ENCODE measurements at places on chromosomes 1 and 21.
A peak's percentile ranks its signal among the peaks of the same experiment; 100 is the strongest.

DNA sequence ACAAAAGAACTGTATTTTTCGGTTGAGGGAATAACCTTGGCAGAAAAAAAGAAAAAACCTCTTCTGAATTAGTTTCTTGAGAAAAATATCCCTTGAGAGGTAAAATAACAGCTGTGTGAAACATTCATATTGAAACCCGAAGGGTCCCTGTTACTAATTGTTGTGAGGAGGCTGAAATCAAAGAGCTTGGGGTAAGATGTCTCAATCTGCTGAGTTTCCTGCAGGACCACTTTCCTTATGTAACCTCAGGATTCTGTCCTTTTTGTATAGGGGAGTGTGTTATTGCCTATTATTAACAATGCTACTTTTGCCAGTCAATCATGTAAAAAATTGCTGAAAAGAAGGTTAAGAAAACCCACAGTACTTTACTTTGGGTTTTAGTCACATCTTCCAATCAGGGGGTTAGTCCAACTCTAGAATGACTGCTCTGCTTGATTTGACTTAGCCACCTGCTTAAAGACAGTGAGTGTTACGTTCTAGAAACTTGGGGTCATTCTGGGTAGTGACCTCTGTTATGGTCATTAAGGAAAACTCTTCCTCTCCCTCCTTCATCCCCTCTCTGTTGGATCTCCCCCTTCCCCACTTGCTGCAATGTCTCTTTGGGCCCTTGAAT lies 138.8 kb downstream of the GIPC2 start:
- no peaks in the 10 kb centered on the region for H3K36me3 ChIP-seq
- no peaks in the 10 kb centered on the region for H3K27me3 ChIP-seq
- H3K4me1 ChIP-seq: no peaks in the 10 kb centered on the region
- no peak overlapping the region for H3K4me3 ChIP-seq
- DNase-seq: no peak

- H3K36me3 ChIP-seq: no peaks in the 10 kb centered on the region
- H3K4me3 ChIP-seq: no peak overlapping the region
- H3K4me1 ChIP-seq: no peaks in the 10 kb centered on the region
- no peak overlapping the region for H3K27ac ChIP-seq
- H3K27me3 ChIP-seq: no peaks in the 10 kb centered on the region
These were observed 107.7 kb upstream of the COL6A1 start for GRCh38 chr21:45873866-45874265.

DNA sequence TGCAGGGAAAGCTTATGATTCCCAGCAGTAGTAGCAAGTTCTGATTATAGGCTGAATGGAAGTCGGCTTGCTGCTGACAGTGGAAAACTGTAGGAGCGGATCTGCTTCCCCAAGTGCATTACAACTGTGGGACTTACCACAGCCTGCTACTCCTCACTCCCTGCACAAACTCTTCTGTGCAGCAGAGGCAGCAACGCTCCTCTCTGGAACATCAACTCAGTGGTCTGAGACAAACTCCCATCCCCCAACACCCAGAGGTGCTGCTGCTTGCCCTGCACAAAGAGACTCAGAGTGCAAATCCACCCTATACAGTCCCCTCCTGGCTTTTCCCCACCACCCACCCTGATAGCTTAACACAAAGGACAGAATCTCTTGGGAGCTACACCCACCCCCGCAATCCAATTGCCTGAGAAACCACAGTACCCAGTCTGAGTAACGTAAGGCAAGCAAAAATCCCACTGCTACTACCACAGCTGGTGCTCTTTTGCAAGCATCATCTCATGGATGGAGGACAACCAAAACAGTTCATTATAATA lies 1455.2 kb downstream of the AMY1C start:
- H3K4me3 ChIP-seq: no peak overlapping the region
- H3K36me3 ChIP-seq: no peaks in the 10 kb centered on the region
- DNase-seq: no peak
- no peaks in the 10 kb centered on the region for H3K27me3 ChIP-seq

GRCh38 chr21:7952648-7953047 lies 2568.7 kb upstream of the TPTE start:
- DNase-seq: no peak
- H3K27ac ChIP-seq: no peak overlapping the region
- H3K27me3 ChIP-seq: no peaks in the 10 kb centered on the region
- no peaks in the 10 kb centered on the region for H3K4me1 ChIP-seq

- H3K27ac ChIP-seq: no peak overlapping the region
- no peaks in the 10 kb centered on the region for H3K36me3 ChIP-seq
- no peak for DNase-seq
- no peak overlapping the region for H3K4me3 ChIP-seq
- no peaks in the 10 kb centered on the region for H3K4me1 ChIP-seq
- H3K27me3 ChIP-seq: no peaks in the 10 kb centered on the region
These were observed 128.2 kb downstream of the LBR start for GRCh38 chr1:225299624-225300023.

DNA sequence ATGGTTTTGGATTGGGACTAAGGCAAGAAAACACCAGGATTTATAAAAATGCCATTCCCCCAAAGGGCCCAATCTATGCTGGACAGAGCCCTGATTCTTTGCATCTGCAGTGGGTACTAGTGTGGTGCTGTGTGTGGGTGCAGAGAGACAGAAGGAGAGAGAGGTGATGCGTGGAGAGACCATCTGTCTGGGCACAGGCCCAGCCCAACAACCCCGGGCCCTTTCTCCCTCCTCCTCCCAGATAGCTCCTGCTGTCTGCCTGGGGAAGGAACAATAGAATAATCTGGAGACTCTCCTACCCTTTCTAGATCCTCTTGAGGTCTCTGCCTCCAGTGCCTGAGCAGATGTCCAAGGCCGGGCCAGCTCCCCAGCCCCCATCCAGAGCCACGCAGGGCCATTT lies 15.1 kb downstream of the KIAA1614 start:
- H3K4me3 ChIP-seq: no peak overlapping the region
- no peak overlapping the region for H3K27ac ChIP-seq
- no peak for DNase-seq
- no peaks in the 10 kb centered on the region for H3K27me3 ChIP-seq

- no peak overlapping the region for H3K27ac ChIP-seq
- H3K4me3 ChIP-seq: no peak overlapping the region
- no peaks in the 10 kb centered on the region for H3K4me1 ChIP-seq
- DNase-seq: no peak
These were observed 2.4 kb upstream of the PADI4 start for GRCh38 chr1:17305576-17306095.

DNA sequence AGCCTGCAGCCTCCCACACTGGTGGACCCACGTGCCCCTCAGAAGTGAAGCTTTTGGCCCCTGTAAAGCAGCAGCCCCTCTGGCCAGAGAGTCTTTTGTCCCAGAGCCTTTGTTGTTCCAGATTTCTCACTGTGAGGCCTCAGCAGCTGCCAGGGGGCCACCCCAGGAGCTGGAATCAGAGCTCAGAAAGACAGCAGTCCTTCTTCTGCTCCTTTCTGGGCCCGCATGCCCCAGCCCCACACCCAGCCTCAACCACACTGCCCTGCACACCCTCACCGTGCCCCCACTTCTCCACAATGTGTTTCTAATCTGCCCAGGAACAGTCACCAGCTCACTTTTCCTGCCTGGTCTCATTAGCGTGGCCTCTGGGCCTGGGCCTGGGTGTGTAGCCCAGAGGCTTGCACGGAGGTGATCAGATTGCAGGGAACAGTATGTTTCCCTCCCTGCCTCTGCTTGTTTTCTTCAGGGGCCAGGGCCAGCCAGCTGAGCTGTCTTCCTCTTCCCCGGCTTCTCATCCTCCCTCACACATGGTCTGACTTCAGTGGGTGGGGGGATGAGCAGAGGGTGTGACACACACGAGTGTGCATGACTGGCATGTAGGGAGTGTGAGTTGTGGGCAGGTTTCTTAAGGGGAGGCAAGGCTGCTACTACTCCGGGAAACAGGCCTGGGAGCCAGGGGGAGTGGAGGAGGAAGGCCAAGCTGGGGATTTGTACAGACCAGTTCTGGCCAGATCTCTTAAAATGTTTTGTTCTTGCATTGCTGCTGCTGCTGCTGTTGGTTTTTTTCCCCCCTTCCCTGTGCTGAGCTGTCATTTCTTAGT lies 82.5 kb upstream of the ZNF648 start:
- peaks cover 13% of the 10 kb centered on the region for H3K4me1 ChIP-seq
- DNase-seq: peak; percentile 58
- peak overlapping the region; percentile 94 for H3K27ac ChIP-seq
- H3K4me3 ChIP-seq: peak overlapping the region; percentile 41
- H3K27me3 ChIP-seq: no peaks in the 10 kb centered on the region
- H3K36me3 ChIP-seq: no peaks in the 10 kb centered on the region

- no peaks in the 10 kb centered on the region for H3K36me3 ChIP-seq
- no peaks in the 10 kb centered on the region for H3K4me1 ChIP-seq
- DNase-seq: no peak
These were observed 2.3 kb downstream of the UMODL1 start for GRCh38 chr21:42073145-42074099.

- no peaks in the 10 kb centered on the region for H3K27me3 ChIP-seq
- no peak overlapping the region for H3K27ac ChIP-seq
- no peak overlapping the region for H3K4me3 ChIP-seq
- no peaks in the 10 kb centered on the region for H3K36me3 ChIP-seq
- no peak for DNase-seq
- no peaks in the 10 kb centered on the region for H3K4me1 ChIP-seq
These were observed 560.4 kb downstream of the PTBP2 start for GRCh38 chr1:97281962-97282361.

DNA sequence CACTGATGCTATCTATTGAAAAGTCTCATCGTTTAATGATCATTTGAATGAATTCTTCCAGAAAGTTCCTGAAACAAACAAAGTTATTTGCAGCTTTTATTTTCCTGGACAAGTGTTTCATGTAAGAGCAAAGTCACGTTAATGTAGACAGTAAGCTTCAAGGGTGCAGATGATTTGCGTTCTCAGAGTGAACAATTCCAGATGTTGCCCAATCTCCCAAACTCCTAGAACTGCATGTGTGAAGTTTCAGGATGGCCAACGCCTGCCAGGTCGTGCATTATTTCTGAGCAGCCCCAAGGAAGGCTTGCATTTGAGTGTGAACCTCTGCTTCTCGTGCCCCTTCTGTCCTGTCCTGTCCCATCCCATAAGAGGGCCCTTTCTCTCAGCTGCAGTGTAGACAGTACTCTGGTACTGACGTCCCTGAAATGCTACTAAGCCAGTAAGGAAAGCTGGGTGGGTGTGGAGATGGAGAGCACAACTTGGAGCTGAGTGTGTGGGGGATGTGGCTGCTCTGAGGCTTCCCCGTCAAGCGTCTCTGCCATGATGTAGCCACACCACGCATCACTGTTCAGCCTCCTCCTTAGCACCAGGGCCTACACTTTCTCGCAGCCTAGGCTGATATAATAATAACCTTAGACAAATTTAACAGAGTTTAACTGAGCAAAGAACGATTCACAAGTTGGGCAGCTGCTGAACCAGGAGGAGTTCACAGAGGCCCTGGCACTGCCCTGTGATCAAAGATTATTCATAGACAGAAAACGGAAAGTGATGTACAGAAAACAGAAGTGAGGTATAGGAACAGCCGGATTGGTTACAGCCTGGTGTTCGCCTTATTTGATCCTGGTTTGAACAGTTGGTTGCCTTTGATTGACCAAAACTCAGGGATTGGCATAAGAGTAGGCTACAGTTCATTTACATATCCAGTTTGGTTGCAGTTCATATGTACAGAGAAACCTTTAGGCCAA lies 50.4 kb downstream of the RHOU start:
- no peaks in the 10 kb centered on the region for H3K36me3 ChIP-seq
- no peak overlapping the region for H3K4me3 ChIP-seq

DNA sequence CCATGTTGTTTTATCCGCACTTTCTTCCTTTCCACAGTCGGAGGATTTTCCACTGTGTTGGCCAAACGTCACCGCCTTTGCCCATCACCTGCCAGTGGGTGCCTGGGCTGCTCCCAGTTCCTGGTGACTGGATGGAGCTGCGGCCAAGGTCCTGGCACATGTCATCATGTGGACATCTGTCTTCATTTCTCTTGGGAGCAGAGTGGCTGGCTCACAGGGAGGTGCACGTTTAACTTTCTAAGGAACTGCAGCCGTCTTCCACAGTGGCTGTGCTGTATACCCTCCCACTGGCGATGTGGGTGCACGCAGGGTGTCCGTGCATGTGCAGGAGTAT lies 19.5 kb upstream of the RNF223 start:
- no peak for DNase-seq
- no peaks in the 10 kb centered on the region for H3K36me3 ChIP-seq
- no peak overlapping the region for H3K27ac ChIP-seq
- H3K4me1 ChIP-seq: no peaks in the 10 kb centered on the region

DNA sequence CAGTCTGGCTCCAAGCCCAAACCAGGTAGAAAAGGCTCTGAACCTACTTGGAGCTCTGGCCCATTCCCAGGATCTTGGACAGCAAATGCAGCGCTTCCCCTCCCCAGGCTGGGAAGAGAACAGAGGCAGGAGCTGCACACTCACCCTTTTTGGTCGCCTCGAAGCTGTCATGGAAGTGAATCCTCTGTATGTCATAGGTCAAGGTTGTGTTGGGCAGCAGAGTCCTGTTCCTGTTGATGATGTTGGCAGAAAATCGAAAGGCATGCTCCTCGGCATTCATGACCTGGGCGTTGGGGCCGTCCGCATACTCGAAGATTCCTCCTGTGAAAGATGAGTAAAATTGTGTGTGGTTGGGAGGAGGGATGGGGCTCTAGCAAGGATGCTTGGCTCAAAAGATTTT lies 143.5 kb downstream of the GRIK3 start:
- DNase-seq: no peak
- H3K27ac ChIP-seq: no peak overlapping the region
- H3K4me3 ChIP-seq: no peak overlapping the region
- H3K27me3 ChIP-seq: no peaks in the 10 kb centered on the region

GRCh38 chr21:46126309-46127238 lies 28.7 kb downstream of the COL6A2 start:
- no peak overlapping the region for H3K4me3 ChIP-seq
- H3K36me3 ChIP-seq: no peaks in the 10 kb centered on the region
- H3K27ac ChIP-seq: no peak overlapping the region
- no peaks in the 10 kb centered on the region for H3K4me1 ChIP-seq
- no peaks in the 10 kb centered on the region for H3K27me3 ChIP-seq

GRCh38 chr1:178964469-178965330 lies 61.0 kb upstream of the FAM20B start:
- no peak overlapping the region for H3K27ac ChIP-seq
- no peaks in the 10 kb centered on the region for H3K27me3 ChIP-seq
- H3K4me1 ChIP-seq: no peaks in the 10 kb centered on the region
- H3K4me3 ChIP-seq: no peak overlapping the region

- H3K27ac ChIP-seq: peak overlapping the region; percentile 91
- no peaks in the 10 kb centered on the region for H3K36me3 ChIP-seq
- no peaks in the 10 kb centered on the region for H3K27me3 ChIP-seq
- peak; percentile 58 for DNase-seq
These were observed 43.2 kb downstream of the C1orf198 start for GRCh38 chr1:230824919-230825721.

- no peaks in the 10 kb centered on the region for H3K36me3 ChIP-seq
- H3K4me3 ChIP-seq: no peak overlapping the region
- H3K27me3 ChIP-seq: no peaks in the 10 kb centered on the region
- no peak for DNase-seq
These were observed 64.2 kb downstream of the PLXNA2 start for GRCh38 chr1:208179961-208180409.
